ENCODE measurements at places on chromosomes 7 and 10.

DNA sequence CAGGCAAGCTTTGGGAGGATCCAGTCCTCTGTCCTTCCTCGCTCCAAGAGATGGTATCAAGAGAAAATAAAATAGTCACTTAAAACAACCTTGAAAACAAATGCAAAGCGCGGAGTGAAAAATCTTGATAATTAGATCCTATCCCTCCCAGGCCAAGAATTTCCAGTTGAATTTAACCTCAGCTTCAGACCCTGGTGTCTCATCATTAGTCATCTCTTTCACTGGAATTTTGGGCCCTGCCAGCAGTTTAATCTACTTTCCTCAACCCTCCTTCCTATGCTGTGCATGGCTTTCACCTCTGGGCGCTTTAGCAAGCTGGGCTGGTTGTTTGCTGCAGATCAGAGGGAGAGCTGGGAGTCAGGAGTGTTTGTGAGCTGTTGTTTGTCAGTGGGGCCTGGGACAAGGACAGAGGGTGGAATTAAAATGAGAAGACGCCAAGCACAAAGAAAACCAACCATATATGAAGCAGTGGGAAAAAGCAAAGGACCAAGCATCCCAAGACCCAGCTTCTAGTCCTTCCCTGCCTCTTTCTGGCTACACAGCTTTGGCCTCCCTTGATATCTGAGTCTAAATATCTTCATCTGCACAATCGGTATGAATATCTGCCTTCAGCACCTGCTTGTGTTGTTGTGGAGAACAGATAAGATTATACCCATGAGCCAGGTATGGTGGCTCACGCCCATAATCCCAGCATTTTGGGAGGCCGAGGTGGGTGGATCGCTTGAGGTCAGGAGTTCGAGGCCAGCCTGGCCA, 13.5 kb downstream of the MYOF start:
- DNase-seq, result peak; percentile 96

DNA sequence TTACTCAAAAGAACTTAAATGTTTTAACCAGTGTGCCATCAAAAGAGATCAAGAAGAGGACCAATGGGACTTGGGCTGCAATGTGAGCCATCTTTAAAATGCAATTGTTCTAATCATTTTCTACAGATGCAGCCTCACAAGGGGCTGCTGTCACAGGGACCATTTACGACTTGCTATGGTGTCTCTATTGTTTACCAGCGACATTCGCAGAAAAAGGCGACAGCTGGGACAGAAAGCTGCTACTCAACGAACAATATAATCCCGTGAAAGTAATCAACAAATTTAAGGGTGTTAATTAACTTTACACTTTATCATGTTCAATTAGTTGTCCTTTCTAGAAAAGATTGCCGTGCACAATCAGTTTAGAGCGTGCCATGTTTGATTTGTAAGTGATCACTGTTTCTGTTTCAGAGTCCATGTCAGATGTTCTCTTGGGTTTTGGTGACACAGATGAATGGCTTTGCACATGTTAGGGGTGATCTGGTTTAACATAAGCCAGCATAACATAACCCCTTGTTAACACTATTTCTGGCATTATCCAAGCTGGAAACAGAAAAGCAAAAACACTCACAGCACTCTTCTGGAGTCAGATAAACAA, 110.8 kb downstream of the HIBADH start:
- DNase-seq, result no peak

DNA sequence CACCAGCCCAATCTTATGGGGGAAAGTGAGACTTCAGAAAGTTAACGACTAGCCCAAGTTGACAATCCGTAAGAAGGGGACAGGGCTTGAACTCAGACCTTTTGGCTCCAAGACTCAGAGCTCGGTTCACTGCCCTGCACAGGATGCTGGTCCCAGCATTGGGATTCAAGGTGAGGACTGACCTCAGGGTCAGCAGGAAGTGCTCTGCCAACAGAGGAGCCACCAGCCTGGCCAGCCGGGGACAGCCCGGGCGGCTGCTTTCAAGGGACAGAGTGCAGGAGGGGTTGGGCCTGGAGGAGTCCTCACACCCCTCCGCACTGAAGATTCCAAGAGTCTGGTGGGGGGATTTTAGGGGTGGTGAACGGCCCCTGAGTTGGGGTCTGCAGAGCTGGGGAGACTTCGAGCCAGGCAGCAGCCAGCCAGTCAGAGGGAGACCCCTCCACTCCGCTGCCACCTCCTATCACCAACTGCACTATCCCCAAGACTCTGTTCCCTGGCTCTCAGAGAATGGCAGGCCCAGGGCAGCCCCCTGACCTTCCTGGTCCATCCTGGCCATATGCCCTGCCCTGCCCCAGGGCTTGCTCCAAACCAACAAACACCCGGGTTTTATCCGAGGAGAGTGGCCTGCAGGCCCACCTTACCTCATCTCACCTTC, 19.7 kb downstream of the TLL2 start:
- no peak for DNase-seq

GRCh38 chr10:79491143-79491835, 21.0 kb upstream of the EIF5AL1 start:
- DNase-seq, result no peak

GRCh38 chr10:46272863-46273415, 13.9 kb upstream of the ANTXRL start:
- no peak for DNase-seq

DNA sequence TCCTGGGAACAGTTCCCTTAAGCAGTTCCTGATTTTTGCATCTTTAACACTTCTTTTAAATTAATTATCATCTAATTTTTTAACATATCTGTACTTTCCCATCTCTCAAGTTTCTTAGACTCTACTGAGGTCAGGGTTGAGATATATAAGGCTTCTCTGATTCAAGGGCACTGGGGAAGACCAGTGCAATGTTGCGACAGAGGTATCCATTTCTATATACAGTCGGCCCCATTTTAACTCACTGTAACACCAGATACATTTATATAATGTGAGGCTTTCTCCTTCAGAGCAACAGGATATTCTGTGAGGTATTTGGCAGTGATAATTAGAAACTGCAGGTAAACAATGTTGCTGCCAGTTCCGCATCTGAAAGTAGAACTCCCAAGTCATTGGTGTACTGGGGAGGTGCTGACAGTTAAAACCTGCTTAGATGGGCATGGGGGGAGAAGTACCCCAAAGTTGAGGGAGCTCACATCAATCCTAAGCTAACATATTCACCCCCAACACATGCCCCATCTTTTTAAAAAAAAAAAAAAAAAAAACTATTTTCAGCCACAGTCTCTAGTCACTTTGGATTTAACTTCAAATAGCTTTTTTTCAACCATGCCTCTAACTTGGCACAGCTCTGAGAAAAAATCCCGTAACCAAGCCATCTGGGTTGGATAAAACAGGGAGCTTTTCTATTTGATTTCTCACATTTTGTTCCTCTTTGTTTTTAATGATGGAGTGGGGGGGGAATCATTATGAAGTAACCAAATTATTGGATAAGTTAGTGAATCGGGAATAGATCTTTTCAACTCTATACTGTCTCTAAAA, 62.9 kb downstream of the REEP3 start:
- DNase-seq, result peak; percentile 10

- DNase-seq, result no peak
Measured at GRCh38 chr7:1811850-1812508, 141.9 kb downstream of the ELFN1 start.

- peak; percentile 26 for DNase-seq
Measured at GRCh38 chr10:27527666-27528295, 23.7 kb downstream of the RAB18 start.

DNA sequence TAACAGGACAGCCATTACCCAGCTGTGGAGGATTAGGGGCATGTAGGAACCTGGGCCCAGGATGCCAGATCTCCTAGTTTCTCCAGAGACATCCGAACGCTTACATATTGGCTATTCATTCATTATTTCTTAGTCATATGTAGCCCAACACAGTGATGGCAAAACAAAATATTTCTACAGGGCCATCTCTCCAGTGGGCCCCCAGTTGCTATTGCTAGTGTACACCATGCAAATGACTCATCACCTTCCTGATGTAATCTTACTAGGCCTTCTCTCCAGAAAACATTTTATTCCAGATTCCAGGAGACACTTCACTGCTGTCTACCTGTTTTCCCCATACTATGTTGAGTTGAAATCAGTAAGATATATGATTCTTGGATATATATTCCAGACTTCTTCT, 201.7 kb downstream of the PLXDC2 start:
- peak; percentile 18 for DNase-seq

- DNase-seq, result peak; percentile 31
Measured at GRCh38 chr7:50552921-50553320, 12.3 kb downstream of the DDC start.

DNA sequence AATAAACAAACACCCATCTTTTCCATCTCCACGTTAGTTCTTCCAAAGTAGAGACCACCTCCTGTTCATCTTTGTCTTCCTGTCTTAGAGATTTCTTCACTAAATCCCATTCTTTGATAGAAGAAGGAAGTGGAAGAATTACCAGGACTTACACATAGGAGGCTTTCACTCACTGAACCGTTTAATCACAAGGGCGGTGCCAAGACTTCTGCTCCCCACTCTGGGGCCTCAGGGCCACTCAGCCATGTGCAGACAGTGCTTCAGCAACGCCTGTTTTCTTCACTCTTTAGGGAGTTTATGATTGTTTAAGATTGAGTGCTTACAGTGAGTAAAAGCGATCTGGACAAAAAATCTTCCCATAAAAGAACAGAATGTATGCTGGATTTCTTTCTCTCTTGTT, 63.9 kb upstream of the SORCS3 start:
- DNase-seq, result no peak

DNA sequence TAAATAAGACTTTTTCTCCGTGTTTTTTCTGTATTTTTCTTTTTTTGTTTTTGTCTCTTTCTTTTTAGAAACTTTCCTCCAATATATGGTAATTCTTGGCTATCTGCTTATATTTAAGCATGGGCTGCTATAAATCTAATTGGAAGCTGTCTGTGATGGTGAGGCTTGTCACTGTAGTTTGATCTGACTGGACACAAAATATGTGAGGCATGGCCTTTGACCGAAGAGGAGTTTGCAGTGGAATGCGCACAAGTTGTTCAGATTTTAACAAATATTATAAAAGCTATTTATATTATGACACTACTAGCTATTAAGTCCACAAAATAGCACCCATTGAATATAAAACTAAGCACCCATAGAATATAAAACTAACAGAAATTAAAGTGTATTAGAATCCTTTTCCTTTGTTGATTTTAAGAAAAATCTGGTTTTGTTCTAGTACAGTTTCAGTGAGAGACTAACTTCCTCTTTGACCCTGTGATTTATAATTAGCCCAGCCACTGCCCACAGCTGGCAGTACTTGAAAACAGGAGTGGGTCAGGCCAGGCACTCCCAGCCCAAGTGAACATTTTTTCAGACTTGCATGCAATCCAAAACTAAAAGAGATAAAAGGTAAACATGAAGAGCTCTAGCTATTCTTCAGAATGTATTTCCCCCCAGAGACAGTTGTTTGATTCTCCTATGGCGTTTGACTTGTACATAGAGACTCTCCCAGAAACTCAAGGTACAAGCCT, 69.9 kb upstream of the FGL2 start:
- no peak for DNase-seq

DNA sequence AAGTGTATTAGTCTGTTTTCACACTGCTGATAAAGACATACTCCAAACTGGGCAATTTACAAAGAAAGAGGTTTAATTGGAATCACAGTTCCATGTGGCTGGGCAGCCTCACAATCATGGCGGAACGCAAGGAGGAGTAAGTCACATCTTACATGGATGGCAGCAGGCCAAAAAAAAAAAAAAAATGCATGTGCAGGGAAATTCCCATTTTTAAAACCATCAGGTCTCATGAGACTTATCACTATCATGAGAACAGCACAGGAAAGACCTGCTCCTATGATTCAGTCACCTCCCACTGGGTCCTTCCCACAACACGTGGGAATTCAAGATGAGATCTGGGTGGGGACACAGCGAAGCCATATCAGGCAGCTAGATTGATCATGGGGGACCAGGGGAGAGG, 136.8 kb downstream of the EXOC4 start:
- DNase-seq, result no peak

- DNase-seq, result no peak
Measured at GRCh38 chr7:122488241-122488640, 183.7 kb upstream of the FEZF1 start.

- DNase-seq, result no peak
Measured at GRCh38 chr7:36604806-36605205, 119.5 kb downstream of the AOAH start.

DNA sequence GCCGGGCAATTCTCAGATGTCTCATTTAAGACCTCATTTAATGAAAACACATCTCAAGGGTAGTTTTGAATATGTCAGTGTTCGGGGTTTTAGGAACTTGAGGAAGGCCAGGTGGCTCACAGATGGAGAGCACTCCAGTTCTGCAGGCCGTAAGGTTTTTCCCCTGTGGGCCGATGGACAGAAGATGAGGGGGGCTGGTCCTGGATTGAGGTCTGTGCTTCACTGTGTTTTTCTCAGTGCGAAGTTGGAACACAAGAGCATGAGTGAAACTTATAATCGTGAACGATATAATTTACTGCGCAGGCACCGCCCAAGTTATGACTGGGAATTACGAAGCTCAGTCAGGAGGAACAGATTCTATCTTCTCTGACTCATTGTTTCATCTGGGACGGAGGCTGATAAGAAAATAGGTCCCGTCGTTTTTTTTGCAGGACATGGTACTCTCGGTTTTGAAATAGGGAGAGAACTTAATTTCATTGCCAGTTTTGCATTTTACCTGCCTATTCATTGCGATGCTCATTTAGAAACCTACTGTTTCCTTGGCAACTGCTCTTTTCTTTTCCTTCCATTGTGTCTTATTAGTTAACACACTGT, 591.0 kb upstream of the PFKP start:
- peak; percentile 49 for DNase-seq

DNA sequence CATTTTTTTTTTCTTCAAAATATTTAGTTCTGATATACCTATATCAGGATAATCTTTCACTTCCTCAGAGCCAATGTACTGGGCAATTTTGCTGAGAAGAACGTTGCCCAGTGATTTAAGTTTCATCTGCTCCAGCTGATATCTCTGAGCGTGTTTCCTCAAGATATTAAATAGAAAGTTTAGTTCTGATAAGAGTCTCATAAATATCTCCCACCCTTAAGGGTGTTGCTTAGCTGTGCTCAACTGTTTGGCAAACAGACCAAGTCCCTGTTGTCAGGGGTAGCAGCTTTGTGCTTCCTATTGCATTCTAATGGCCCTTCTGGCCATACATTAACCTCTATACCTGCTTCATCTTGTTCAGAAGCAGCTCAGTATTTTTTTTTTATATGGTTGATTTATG, 84.7 kb upstream of the GPR141 start:
- no peak for DNase-seq
